Fibroblast of gingiva (primary cell): ENCODE measurements at places on chromosomes 2 and 18.

DNA sequence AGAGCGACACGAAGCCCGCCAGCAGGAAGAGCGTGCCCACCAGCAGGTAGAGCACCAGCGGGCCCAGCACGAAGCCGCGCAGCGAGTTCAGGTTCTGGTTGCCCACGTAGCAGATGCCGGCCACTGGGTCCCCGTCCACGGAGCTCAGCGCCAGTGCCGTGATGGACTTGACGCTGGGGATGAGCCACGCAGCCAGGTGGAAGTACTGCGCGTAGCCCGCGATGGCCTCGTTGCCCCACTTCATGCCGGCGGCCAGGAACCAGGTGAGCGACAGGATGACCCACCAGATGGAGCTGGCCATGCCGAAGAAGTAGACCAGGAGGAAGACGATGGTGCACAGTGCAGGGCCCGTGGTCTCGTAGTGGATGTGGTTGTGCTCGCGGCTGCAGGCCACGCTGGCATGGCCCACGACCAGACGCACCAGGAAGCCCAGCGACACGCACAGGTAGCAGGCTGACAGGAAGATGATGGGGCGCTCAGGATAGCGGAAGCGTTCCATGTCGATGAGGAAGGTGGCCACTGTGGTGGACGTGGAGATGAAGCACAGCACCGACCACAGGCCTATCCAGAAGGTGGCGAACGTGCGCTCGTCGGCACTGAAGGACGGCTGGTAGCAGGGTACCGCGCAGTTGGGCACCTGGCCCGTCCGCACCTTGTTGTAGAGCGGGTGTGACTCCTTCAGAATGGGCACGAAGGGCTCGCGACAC, 2.1 kb downstream of the FZD5 start:
- DNase-seq: peak; percentile 26

GRCh38 chr2:19843992-19844515, 57.7 kb downstream of the TTC32 start:
- DNase-seq: no peak

GRCh38 chr2:71884303-71885042, 263.2 kb downstream of the CYP26B1 start:
- peak; percentile 73 for DNase-seq

DNA sequence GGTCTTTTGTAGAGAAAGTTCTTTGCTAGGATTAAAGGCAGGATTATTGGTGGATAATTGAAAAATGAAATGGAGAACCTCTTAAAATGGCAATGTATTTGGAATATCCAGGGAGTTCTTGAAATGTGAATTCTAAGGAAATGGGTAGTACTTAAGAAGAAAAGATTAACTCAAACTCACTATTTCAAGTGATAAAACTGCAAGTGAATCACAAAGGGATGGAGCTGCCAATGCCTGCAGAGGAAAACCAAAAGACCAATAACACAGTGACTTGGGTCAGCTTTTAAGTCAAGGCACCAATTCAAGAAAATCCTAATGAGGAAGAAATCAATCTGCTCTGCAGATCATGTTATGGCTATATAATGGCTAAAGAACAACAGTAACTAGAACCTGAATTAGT, 67.6 kb upstream of the ETAA1 start:
- no peak for DNase-seq

DNA sequence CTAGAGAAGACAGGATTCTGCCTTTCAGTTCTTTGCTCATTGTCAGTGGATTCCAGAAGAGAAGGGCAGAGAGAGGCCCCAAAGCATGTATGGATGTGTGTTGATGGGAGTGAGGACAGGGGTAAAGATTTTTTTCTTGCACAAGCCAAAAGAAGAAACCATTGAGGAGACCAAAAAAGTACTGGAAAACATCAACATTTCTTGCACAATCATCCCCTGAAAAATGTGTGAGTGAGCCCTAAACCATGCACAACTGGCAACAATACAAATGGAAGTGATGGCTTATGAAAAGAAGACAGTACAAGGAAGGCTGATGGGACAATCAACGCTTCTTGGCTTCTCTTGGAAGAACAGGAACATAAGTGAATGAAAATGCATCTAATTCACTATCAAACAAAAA, 5.6 kb upstream of the SMAD7 start:
- DNase-seq: peak; percentile 91

DNA sequence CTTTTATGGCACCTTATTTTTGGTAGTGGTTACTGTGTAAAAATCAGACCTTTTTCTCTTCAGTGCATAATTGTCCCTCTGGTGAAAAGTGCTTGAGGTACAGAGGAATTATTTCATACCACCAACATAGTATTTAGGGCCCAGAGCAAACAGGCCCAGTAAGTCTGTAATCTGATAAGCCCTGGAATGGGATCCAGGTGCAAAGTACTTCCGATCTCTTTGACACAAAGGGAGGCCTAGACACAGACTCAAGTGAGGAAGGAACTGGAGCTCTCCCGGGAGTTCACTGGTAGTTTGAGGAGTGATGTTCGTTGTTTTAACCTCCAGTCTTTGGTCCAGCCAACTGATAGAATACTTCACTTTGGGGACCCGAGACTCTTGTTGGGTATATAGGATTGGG, 57.4 kb downstream of the RAB31 start:
- DNase-seq: no peak

DNA sequence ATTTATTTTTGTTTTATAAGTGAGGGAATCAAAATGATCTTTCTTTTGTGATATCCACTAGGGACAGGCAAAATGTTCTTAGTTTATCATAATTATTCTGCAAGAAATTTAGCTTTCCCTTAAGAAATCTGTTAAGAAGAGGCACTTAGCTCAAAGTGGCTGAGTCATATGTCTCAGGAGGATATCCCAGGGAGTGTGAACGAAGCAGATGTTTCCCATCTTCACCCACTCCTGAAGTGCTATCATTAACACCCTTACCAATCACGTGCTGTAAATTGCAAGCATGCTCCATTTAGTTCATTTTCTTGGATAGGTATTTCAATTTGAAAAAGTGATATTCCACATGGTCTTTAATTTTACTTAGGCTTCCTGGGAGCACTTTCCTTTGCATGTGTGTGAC, 774.3 kb upstream of the TMEFF2 start:
- DNase-seq: no peak

- DNase-seq: no peak
Observed at GRCh38 chr2:96157649-96158553, 12.7 kb upstream of the DUSP2 start.

GRCh38 chr2:118800736-118801135, 46.7 kb downstream of the EN1 start:
- DNase-seq: no peak

GRCh38 chr2:149329489-149330126, 779 bp upstream of the LYPD6 start:
- peak; percentile 5 for DNase-seq

DNA sequence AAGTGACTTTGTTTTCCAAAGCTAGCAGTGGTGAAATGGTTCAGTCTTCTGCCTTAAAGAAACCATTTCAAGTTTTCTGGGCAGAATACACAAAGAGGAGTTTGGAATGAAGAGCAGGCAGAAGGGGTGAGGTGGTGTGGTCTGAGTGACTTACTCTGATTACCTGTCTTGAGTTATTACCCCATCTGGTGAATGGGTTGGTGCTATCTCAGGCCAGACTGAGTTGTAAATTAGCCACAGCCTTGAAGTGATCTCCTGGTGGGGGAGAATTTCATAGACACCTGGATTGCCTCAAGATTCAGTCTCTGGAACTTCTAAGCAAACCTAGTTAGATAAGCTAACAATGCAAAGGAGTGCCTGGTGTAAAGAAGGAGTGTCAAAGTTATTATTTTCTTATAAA, 983.5 kb upstream of the NXPH2 start:
- no peak for DNase-seq

DNA sequence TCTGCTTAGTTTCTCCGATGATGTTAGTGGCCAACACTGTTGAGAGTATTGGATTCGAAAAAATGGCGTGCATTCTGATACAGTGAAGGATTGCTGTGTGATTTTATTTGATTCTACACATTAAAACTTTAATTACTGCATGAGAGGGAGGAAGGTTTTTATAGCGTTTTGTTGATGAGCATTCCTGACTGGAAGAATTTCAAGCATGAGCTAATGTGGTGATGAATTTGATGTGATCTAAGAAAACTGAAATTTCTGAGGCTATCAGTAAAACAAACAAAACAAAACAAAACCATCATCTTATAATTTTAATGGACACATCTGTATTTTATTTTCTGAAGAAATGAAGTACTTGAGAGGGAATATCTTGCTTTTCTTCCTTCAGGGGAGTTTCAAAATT, 59.6 kb downstream of the ITGB6 start:
- DNase-seq: no peak

DNA sequence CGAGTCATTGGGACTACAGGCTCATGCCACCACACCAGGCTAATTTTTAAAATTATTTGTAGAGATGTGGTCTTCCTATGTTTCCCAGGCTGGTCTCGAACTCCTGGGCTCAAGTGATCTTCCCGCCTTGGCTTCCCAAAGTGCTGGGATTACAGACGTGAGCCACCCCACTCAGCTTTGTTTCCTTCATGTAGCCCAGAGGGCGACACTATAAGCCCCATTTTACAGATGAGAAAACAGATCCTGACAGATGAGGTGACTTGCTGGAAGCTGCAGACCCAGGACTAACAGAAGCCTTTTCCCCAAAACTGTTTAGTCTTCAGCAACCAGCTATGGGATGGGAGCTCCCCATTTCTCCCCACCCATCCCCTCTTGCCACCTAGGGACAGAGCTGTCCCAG, 7.2 kb upstream of the CTDSP1 start:
- DNase-seq: no peak

DNA sequence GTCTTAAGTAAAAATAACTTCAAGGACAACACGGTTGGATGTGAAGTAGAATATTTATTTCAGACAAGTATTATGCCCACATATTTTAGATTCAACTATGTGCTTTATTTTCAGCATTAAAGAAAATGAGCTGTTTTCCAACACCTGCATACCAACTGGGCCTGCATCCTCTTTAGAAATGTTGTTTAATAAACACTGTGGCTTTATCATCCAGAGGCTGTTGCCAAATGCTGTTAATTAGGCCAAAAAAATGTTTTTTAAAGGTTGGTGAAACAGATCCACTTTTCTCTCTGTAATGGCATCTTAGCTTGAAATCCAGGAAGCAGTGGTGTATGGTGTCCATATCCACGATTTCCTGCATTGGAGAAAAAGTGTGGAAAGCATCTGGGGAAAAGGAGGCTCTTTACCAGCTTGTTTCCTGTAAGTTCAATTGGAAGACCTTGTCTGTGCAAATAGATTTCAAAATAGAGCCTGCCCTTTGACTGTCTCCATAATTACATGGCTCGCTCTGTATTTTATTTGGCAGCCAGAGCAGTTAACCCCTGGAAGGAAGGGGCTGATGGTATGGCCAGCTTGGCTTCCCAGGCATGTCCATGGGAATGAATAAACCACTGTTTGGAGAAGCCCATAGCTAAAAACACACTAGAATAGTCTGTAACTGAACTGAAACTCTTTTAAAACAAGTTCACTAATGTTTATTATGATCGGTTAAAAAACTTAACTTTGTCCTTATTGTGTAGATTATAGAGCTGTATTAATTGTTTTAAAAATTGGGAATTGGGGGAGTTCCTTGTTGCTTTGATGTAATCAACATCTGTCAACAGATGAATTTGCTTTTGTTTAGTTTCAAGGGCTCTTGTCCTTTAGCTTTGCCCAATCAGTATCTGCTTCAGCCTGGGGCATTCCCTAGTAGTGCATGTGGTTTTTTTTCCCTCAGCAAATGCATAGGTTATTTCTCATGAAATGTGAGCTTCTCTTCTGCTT, 33.0 kb upstream of the DLX1 start:
- peak; percentile 78 for DNase-seq

DNA sequence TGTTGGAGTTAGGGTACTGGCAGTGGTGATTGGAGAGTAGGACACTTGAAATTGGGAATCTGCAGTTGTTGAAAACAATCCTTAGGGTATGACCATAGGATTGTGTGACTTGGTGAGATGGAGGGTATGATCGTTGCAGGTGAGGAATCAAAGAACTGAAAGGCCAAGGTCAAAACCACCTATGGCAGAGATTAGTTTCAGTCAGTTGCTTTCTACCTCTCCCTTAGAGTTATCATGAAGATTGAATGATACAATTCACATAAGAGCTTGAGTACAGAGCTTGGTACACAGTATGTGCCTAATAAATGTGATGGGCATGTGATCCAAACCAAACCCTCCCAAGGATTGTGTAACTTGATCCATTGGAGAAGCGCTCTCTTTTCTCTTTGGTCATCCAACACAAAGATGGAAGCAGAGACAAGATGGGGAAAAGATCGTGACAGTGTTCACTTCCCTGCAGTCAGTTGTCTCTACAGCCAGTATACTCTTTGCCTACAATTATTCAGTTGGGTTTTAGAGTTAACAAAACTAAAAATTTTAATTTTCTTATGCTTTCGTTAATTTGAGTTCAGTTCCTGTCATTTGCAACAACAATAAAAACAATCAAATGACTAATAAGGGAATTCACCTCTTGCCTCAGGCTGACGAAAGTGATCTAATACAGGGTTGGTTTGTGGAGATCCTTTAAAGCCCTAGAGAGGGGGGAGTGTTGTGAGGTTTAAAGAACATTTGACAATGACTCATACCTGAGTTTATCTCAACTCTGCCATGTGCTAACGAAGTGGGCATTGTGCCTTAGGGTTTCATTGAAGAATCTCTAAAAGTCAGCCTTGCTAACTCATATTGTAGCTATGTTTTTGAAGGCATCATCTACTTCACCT, 14.8 kb upstream of the SMAD2 start:
- peak; percentile 64 for DNase-seq

DNA sequence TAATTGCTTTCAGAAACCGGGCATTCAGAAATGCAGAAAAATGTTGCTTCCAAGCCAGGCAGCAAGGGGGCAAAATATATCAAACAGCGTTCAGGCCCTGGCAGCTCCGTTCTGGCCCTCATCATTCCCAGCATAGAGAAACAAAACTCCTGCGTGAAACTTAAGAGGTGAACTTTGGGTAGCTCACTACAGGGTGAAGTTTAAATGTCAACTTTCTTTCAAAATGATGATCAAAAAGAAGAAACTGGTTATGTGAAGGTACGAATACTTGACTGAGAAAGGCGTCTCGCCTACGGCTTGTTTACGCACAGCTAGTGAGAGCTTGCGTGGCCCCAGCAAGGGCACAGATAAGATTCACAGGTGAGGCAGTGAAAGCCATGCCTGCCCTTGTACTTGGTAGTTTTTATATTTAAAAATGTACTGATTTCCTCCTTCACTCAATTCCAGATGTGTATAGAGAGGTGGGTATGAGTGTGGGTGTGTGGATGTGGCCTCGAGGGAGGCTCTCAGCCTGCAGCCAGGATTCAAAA, 127.5 kb downstream of the NFATC1 start:
- no peak for DNase-seq

DNA sequence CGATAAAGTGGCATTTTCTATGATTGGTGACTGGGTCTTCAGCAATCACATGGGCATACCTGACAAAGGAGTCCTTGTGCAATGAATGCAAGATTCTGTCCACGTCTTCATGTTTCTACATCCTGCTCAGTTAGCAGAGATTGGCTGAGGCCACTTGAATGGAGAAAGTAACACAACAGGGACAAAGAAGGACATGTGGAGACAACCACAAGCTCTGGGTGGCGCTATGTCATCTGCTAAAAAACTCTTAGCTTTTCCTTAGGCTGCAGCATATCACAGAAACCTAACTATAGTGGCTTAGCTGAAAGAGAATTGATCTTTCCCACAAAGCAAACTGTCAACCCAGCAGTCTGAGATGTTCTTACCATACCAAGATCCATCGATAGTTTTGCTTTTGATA, 1109.7 kb downstream of the SOCS6 start:
- DNase-seq: peak; percentile 25
